ENCODE measurements at places on chromosomes 7 and 10. TPM values are rescaled to one million over a fixed set of nuclear protein-coding genes. Genes with fewer than 3 reads are reported as not detected.

GRCh38 chr7:5477126-5477525 lies 53.5 kb upstream of the TNRC18 start:
- no peak for ATAC-seq

Gene UNCX
- total RNA-seq = not detected

DNA sequence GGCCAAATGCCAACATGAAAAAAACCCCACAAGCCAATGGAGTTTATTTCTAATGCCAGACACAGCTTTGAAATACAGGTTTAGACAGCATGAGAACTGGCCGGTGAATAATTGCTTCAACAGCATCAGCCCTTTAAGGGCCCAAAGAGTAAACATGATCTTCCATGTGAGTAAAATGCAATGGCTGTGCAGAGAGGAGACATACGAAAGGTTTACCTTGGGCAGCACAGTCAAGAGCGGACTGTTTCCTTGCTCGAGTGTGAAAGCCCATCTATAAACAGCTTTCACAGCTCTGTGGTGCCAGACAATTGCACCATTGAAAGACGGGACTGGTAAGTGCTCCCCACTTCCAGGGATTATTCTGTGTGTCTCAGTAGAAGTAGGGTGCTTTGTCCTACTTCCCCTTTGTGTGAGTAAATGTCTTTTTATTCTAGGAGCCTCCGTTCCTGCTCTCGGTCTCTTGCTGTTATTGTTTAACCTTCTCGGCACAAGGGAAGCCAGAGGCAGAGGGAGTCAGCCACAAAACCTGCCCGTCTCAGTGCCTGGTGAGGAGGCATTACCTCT lies 77.8 kb upstream of the KAT6B start:
- no peak for ATAC-seq

GRCh38 chr10:76353237-76353851 lies 921.9 kb downstream of the LRMDA start:
- ATAC-seq = no peak

DNA sequence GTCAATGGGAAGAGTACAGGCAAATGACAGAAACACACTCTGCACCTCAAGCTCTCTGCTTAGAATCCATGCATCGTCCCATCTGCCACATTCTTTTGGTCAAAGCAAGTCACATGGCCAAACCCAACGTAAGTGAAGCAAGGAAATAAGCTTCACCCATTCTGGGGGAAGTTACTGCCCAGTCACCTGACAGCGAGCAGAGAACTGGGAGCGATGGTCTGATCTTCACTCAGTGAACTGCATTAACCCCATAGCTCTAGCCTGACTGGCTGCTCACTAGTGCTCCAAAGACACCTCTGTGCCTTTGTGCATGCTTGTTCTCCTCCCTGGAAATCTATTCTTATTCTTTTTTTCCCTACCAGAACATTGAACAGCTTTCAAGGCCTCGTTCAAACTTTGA lies 89.9 kb downstream of the APBB1IP start:
- no peak for ATAC-seq
